GM13977 (cell line): ENCODE measurements at places on chromosomes 1 and 21.

DNA sequence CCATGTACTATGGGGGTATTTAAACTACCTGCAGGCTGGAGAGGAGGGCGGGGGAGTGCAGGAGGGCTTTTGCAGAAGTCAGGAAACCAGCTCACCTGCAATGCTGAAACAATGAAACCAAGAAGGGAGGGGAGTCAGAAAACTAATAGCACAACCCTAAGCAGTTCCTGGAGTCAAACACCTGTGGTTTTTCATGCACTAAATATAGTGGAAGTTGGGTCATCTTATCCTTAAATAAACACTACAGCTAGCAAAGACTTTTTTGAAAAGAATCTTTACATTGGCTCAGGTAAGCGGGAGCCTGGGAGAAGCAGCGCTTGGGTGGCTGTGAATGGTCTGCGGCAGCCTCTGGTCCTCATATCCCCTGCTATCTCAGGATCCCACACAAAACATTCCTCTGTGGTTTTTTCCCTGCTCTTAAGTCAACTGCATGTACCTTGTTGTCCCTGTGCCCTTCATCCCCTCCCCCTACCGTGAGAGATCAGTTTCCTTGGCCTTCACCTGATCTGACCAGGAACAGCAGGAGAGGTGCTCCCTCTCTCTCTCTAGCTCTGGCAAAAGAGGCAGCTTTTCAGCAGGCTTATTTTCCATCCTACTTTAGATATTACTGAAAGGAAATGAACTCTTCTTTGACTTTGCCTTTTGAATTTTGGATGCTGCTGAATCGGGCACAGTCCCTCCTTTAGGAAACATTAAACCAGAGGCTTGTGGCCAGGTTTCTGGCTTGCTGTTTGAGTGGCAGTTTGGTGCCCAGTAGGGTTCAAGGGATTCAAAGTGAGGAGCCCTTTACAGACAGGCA is 26.6 kb downstream of the TENT5C start:
- no peak for DNase-seq

- no peak for DNase-seq
Observed at GRCh38 chr21:33013626-33014025, 12.1 kb upstream of the OLIG2 start.

DNA sequence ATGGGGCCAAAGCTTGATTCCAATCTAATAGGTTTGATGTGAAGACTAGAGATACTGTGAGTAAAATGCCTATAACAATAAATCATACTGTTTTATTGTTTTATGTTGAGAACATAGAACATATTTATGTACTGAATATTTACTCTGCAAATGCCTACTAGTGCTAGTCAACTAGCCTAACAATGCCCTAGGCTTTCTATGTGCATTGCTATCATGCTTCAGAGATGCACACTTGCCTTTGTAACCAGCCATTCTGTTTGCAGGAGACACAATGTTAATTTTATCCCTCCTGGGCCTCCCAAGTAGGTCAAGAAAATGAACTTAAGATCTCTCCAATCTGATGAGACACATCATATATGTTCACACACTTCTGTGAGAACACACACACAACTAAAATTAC is 530.8 kb upstream of the BEND5 start:
- no peak for DNase-seq

- no peak for DNase-seq
Observed at GRCh38 chr21:18274370-18274769, 29.7 kb downstream of the CHODL start.

GRCh38 chr1:173445164-173445563 is 32.0 kb upstream of the PRDX6 start:
- no peak for DNase-seq

DNA sequence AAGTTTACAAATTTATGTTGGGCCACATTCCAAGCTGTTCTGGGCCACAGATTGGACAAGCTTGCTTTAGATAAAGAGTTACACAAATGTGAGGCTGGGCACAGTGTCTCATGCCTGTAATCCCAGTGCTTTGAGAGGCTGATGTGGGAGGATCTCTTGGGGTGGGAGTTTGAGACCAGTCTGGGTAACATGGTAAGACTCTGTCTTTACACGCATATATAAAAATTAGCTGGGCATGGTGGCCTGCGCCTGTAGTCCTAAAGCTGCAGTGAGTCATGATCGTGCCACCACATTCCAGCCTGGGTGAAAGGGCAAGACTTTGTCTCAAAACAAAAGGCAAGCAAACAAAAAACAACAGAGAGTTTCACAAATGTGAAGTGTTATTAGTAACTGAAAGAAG is 5.9 kb upstream of the VCAM1 start:
- no peak for DNase-seq

GRCh38 chr1:244065063-244065793 is 14.1 kb downstream of the ZBTB18 start:
- no peak for DNase-seq

- no peak for DNase-seq
Observed at GRCh38 chr21:41887667-41888066, 8.5 kb upstream of the PRDM15 start.
